Glutamatergic neuron (in vitro differentiated cells): ENCODE measurements at places on chromosomes 4 and X. TPM values are rescaled to one million over a fixed set of nuclear protein-coding genes. Genes with fewer than 3 reads are reported as not detected.
A peak's percentile ranks its signal among the peaks of the same experiment; 100 is the strongest.

GRCh38 chr4:47837094-47837907 lies 566 bp downstream of the CORIN start:
- DNase-seq, result peak; percentile 69

DNA sequence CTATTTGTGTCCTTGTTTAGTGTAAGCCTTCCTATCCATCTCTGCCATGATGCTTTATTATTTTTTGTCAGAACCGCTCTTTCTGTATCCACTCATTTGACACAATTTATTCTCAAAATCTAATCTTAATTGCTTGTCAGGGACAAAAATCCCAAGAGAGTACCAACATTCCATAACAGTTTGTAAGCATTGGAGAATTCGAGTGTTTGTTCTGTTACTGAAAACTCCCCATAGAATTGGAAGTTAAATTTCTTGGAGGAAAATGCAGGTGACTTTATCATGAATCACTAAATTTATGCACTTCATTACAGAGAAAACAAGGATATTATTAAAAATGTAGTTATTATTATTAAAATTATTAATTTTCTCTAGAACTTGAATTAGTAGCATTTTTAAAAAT lies 1986.1 kb downstream of the ARAP2 start:
- no peak for DNase-seq

GRCh38 chr4:56468097-56468422 lies 643 bp downstream of the SRP72 start:
- DNase-seq, result no peak

DNA sequence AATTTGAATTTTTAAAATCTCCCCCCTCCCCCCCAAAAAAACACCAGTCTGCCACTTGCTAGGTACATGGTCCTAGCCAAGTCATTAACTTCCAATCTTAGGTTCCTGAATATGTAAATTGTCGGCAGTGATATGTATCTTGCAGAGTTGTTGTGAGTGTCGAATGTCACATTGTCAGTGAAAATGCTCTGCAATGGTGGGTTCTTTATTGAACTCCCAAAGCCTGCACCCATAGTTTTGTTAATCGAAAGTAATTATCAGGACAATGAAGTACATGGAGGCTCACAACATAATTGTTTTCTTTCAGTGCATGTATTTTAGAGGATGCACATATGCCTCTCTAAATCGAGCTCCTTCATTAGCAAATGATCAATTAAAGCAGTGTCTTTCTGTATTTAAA lies 185.6 kb upstream of the S100G start:
- DNase-seq, result no peak

DNA sequence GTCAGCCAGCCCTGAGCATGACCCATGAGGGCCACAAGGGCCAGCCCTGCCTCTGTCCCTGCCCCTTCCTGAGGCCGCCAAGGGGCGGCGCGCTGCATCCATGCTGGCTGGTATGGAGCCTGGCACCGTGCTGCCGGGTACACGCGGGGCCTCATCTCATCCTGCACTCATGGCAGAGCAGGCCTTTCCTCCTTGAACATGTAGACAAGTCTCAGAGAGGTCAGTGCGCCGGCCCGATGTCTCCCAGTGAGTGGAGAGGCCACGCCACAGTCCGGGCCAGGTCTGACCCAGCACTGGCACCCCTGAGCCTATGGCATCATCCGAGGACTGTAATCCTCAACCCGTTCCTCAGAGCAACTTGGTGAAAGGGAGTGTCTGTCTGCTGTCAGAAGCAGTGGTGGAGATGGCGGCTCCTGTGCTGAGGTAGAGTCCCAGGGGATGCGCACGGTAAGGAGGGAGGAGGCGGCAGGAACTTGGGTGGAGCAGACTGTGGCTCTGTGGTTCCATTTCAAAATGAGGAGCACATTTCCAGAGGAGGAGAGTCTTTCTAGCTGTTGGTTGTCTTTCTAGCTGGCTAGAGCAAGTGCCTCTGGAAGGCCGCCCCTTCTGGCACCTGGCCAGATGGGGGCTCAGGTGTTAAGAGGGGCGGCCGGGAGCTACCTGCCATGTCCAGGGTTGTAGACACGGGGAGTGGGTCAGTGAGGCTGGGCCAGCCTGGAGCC lies 32.8 kb downstream of the TRMT44 start:
- DNase-seq, result no peak

DNA sequence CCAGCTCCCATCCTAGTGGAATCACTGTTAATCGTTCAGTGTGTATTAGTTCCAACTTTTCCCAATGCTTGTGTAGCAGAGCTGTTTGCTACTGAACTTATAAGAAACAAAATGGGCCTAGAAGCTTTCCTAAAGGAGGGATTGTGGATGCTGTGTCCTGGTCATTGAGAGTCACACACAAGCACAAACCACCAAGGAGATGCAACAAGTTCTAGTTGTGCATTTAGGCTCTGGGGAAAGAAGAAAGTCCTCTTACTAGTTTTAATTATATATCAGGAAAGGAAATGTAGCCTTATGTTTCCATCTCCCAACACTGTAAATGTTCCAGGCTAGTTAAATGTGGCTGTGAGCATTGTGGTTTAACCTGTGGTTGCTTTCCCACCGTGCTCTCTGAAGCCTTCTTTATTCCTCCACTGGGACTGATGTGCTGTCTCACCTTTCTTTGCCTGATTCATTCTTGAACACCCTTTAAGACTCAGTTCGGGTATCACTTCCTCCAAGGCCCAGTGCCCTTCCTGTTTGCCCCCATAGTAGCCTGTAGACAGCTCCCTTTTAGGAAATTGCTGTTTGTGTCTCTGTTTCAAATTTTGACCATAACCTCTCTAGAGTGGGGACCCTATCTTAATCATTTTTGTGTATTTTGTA lies 34.3 kb downstream of the ATP10D start:
- no peak for DNase-seq

GRCh38 chrX:129843209-129843458 lies 552 bp downstream of the ZDHHC9 start:
- DNase-seq, result no peak

GRCh38 chrX:122087341-122087740 lies 1039.9 kb downstream of the GLUD2 start:
- no peak for DNase-seq

DNA sequence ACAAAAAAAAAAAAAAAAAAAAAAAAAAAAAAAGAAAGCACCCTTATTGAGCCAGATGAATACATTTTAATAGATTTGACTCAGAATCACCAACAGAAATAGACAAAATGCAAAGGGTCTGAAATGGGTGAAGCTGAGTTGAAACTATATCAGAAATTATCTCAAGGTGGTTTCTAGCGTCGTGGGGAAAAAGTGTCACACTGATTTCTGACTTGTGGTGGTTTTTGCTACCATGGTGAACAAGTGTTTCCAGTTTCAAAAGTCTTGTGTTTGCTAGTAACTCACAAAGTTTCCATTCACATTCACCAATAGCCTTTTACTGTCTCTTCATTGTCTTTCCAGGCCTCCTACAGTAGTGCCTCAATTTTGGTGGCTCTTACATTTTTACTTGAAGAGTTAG lies 135.5 kb downstream of the ARHGAP24 start:
- no peak for DNase-seq

DNA sequence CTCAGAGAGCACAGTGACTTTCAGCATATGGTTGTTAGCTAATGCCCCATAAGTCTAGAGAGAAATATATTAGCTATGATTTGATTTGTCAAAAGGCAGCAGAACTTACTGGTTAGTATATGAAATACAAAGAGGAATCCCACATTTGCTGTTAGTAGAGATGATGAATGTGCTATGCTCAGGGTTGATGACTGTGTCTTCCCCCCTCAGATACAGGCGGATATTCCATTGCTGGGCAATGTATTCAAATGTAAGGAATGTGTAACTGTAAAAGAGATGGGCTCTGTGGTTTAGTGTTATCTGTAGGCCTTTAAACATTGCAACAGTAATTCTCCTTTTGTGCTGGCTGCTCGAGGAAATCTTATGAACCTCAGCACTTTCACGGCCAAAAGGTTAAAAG lies 528.9 kb upstream of the ARX start:
- no peak for DNase-seq

DNA sequence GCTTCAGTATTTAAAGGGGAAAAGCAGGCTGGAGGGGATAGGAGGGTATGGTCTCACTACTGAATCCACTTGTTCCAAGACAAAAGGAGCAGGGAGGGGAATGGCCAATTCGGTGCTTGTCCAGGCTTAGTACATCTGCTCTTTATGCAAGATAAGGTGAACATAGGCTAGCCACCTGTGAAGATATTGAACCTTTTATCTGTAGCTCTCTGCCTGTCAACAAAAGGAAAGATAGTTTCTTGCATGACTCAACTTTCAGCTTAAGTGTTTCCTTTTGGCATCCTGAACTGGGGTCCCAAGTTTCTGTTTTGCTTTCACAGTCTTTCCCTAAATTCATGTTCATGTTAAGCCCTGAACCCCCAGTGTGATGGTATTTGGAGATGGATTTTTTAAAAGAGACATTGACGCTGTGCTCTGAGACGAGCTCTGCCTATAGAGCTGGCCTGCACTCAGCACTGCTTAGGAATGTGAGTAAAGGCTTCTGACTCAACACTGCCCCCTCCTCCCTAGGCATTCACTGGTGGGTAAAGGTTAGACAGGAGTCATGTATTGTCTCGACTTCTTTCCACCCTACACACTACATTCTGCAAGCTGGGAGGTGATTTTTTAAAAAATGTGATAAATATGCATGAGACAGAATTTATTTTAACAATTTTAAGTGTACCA lies 28.2 kb downstream of the FAM149A start:
- DNase-seq, result no peak

GRCh38 chr4:94970650-94971049 lies 212.9 kb downstream of the BMPR1B start:
- no peak for DNase-seq

DNA sequence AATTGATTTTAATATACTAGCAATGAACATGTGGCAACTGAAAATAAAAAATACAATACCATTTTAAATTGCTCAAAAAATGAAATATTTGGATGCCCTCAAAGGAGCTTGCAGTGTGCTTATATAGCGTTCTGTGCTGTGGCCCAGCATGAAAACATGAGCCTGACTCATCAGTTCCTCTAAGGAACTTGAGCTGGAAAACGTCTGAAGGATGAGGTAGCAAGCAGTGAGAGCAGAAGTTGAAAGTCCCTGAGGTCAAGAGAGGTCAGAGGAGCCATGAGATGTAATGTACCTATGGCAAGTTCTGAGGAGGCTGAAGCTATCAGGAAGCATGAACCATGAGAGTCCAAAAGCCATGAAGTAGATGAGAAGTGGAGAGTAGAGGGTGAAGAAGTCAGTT lies 59.7 kb downstream of the HMGB3 start:
- no peak for DNase-seq

- DNase-seq, result no peak
Measured at GRCh38 chr4:74838746-74839370, 44.5 kb upstream of the BTC start.

DNA sequence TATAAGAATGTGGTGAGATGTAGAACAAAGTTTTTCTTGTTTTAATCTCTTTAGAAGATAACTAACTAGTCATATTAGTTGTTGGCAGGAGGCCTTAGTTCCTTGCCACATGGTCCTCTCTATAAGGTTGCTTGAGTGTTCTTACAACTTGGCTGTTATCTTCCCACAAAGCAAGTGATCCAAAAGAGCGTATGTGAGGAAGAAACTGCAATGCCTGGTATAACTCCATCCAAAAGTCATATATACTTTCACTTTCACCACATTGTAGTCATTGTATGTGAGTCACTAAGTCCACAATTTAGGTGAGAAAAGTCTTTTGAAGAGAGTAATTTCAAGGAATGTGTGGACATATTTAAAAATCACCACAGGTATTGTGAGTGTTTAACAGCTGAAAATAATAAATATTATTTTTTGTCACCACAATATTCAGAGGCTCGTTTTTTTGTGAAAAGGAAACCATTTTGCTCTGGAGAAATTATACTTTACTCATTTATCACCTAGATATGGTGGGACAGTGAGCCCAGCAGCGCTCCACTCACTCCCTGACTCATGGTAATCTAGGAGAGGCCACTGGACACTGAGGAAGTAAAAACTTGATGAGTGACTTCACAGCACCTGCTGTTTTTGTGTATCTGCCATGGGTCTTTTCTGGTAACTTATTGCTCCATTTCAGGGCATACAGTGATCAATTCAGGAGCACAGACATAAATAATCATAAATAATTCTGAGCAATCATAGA lies 369.4 kb upstream of the NDST3 start:
- no peak for DNase-seq

DNA sequence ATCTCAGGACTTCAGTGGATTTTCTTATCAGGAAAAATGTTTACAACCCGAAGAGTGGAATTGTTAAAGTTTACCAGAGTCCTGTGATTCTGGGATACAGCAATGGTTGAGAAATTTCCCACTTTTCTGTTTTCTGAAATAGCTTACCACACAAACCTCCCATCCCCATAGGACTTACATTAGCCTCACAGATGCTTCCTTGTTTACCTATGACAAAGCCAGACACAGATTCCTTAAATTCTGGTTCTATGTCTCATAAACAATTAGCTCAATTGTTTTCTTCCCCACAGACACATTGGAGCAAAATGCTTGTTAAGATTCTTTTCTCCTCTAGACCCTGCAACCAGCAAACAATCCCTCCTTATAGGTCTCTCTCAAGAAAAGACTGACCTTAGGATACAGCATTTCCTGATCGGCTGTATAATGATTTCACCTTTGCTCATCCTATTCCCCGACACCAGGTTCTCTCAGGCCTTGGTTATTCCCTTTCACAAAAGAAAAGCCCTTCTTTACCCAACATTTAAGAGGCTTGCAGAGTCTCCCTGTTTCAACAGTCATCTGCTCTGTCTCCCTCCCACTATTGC lies 886.2 kb downstream of the ARAP2 start:
- DNase-seq, result no peak

- peak; percentile 51 for DNase-seq
Measured at GRCh38 chr4:121764702-121765367, at the start of gene SMIM43. Gene SMIM43, minus strand, starts transcription at chr4:121765164. Its CDS starts 59 bp downstream, at chr4:121765105.

GRCh38 chr4:184424993-184425758 lies 49.2 kb downstream of the IRF2 start:
- DNase-seq, result no peak

DNA sequence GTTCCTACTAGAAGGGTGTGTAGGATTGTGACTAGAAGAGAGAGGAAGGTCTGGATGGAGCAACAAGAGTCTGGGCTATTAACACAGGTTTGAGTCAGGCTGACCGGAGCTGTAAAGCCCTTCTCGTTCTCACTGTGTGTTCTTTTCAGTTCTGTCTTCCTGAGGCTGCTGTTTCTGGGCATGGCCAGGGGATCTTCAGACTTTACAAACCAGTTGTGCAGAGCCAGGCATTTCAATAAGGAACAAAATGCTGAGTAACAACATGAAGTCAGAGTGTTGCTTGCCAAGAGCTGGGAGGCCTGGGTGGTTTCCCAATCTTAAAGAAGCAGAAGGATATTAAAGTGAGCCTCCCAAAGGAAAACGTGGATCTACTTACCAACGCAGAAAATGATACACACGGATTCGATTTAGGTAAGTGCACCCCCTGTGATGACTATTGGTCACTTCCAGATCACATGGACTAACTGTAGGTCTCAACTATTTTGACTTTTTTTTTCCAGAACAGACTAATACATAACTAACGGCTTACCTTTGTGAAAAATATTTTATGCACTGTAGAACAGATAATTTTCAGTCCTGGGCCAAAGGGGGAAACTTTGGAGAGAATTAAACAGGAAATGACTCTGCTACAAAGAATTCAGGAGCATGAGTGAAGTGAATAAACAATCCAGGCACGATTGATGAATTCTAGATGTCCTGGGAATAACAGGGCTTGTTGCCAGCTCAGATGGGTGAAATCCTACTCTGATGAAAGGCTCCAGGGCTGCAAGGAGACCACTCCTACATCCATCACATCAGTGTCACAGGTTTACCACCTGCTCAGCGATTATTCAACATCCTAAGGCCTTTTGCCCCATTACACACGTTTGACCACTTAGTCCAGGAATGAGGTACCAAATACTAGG lies 94.5 kb downstream of the ANXA3 start:
- no peak for DNase-seq

DGKK gene
- not detected for total RNA-seq

SERTM2 gene
- total RNA-seq, result not detected

RAP2C gene
- 22.2 TPM for total RNA-seq

FGF13 gene
- total RNA-seq, result 34.2 TPM

OTC gene
- total RNA-seq, result not detected
